ENCODE measurements at places on chromosomes 6 and 20.

- no peak for DNase-seq
Observed at GRCh38 chr20:60008130-60008808, 50.0 kb downstream of the CDH26 start.

GRCh38 chr20:23037017-23037481 lies 1.9 kb downstream of the SSTR4 start:
- DNase-seq = no peak

GRCh38 chr6:167405778-167406532 lies 81.1 kb downstream of the TTLL2 start:
- DNase-seq = no peak

DNA sequence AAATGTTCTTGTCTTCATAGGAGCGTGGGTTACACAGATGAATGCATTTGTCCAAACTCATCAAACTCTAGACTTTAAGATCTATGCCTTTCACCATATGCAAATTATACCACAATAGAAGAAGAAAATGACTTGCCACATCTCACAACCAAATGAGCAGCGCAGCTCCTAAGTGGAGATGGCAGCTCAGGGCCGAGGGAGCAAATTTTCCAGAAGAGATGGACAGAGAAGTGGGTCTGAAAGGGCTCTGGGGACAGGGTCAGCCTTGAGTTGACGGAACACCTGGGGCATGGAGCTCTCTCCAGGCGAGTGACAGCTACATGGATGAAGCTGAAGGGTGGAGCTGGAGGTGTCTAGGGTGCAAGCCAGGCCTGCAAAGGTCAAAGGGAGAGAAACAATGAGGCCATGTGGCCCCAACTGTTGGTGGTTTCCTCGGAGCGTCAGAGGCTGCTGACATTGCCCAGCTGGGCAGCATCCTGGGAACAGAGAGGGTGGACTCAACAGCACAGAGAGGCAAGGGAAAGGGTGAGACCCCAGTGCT lies 228.3 kb downstream of the NRN1 start:
- DNase-seq = no peak

- DNase-seq = peak; percentile 68
Observed at GRCh38 chr20:49608752-49609670, 41.1 kb upstream of the PTGIS start.

DNA sequence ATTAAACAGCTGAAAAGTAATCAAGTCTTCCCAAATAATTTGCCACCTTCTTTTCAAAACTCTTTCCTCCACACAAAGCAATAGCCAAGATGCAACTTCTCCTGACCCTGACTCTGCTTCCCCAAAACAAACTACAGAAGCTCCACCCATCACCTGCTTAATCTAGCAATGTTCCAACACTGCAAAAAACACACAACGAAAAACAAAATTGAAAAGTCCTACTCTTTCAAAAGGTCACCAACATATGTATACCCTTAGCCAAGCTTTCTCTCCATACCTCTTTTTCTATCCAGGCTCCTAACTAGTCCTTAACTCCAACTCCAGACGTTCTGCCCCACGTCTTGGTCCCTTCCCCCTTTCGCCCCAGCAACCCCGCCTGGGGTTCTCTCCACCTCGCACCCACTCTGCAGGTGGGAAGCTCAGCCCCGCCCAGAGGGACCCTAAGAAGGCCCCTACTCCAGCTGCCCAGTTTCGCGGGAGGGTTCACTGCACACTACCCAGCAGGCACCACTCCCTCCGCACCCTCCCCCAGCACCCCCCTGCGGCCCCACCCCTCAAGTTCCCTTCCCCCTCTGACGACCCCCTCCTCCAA lies 717 bp downstream of the CSNK2A1 start:
- no peak for DNase-seq

GRCh38 chr6:70380252-70380651 lies 33.1 kb upstream of the FAM135A start:
- no peak for DNase-seq

DNA sequence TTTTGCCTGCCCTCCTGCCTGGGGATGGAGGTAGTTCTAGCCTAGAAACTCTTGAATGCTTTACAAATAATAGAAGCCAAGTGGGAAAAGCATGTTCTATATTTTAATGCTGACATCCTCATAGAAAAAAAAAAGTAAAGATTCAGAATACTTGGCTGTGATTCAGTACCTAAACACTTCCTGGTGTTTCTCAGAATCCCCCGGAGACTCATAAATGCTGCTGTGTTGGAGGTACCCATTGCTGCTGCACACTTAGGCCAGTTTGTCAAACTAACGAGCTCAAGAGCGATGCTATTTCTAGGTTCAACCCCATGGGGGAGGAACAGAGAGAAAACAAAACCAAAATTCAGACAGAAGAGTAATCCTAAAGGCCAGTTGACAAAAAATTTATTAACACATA lies 38.8 kb upstream of the ZFP64 start:
- DNase-seq = no peak

DNA sequence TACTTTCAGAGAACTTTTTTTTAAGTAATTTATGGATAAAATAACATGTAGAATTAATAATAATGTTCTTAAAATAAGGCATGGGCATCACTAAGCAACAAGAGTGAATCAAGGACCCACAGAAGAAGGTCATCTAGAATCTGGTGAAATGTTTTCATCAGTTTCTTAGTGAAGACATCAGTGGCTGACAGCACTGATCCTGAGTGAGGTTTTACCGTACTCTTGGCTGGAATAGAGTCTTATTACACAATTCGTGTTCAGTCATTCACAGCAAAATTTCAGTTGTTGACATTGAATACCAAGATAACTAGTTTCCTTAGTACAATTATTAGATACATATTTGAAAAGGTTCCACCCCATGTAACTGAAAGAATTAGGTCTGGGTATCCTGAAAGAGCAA lies 140.4 kb downstream of the C6orf58 start:
- DNase-seq = no peak

- DNase-seq = no peak
Observed at GRCh38 chr6:106563614-106564013, 65.7 kb downstream of the RTN4IP1 start.

DNA sequence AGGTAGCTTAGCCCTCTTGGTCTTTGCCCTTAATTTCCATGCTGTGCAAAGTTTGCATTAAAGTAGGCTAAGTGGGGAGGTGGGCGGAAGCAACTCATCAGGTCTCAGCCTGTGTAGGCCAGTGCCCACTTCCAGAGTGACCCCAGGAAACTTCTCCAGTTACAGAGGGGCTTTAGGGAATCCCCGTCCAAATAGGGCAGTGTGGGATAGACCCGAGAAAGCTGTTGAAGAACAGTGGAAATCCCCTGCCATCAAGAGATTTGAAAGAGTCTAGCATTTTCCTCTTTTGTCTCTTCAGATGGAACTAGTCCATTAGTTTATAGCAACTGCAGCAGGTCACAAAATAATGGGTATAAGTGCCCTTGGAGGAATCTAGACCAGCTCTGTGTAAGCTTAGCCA lies 20.2 kb downstream of the SF3B5 start:
- no peak for DNase-seq

- DNase-seq = no peak
Observed at GRCh38 chr6:84842525-84843166, 78.2 kb upstream of the TBX18 start.

GRCh38 chr20:38286586-38287531 lies 17.1 kb upstream of the BPI start:
- no peak for DNase-seq

- DNase-seq = no peak
Observed at GRCh38 chr20:8540466-8540865, 408.4 kb downstream of the PLCB1 start.

DNA sequence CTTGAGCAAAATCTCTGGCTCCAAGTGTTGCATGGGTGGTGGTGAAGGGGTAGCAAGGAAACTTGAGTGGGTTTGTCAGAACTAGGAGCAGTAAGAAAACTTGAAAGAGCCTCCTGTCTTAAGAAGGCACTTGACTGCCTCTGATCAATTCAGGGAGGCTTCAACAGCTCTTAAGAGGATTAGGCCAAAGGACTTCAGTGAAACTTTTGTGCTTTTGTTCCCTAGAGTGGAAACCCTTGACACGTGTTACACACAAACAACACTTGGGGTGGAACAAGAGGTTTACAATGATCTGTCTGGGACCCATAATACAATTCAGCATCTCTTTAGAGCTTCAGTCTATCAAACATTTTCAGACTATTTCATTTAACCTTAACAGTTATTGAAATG lies 80.1 kb upstream of the ARMC2 start:
- DNase-seq = no peak

GRCh38 chr6:150417899-150418826 lies 49.4 kb downstream of the IYD start:
- DNase-seq = peak; percentile 69
